Astrocyte (in vitro differentiated cells and primary cell): ENCODE measurements at places on chromosomes 4 and X. TPM values are rescaled to one million over a fixed set of nuclear protein-coding genes. Genes with fewer than 3 reads are reported as not detected.

GRCh38 chrX:124362072-124362471, 15.7 kb downstream of the SH2D1A start:
- no peaks in the 10 kb centered on the region for H3K27me3 ChIP-seq
- no peak for DNase-seq
- H3K4me1 ChIP-seq = no peaks in the 10 kb centered on the region
- no peak overlapping the region for H3K27ac ChIP-seq
- H3K36me3 ChIP-seq = no peaks in the 10 kb centered on the region

Gene TSPAN7
- 3.5 and 4.8 TPM in 2 replicates for total RNA-seq

- H3K27me3 ChIP-seq = no peaks in the 10 kb centered on the region
- H3K27ac ChIP-seq = peak overlapping the region; percentile 86
- peak overlapping the region; percentile 61 for H3K4me3 ChIP-seq
- H3K36me3 ChIP-seq = peaks cover 10% of the 10 kb centered on the region
- peak; percentile 39 for DNase-seq
Measured at GRCh38 chrX:53089224-53089842, 4.6 kb upstream of the KANTR start.

Gene EXOC1L
- not detected in 2 replicates for total RNA-seq

DNA sequence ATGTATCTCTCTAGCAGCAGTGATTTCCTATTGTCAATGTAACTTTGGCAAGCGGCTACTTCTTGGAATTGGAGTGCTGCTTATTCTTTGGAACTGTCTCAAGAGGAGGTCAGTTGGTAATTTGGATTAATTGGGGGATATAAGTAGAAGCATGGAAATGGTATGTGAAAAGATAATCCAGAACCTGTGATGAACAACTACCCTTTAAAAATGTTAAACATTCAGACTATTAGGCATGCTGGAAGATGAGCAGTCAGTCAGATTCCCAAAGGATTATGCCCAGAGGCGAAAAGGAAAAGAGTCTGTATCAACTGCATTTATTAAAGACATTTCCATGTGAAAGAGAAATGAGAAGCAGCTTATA, 62.5 kb downstream of the SEC24D start:
- no peaks in the 10 kb centered on the region for H3K27me3 ChIP-seq
- H3K4me3 ChIP-seq = no peak overlapping the region
- H3K27ac ChIP-seq = peak overlapping the region; percentile 6
- H3K4me1 ChIP-seq = peaks cover 36% of the 10 kb centered on the region
